ENCODE measurements at places on chromosomes 13 and 19.

DNA sequence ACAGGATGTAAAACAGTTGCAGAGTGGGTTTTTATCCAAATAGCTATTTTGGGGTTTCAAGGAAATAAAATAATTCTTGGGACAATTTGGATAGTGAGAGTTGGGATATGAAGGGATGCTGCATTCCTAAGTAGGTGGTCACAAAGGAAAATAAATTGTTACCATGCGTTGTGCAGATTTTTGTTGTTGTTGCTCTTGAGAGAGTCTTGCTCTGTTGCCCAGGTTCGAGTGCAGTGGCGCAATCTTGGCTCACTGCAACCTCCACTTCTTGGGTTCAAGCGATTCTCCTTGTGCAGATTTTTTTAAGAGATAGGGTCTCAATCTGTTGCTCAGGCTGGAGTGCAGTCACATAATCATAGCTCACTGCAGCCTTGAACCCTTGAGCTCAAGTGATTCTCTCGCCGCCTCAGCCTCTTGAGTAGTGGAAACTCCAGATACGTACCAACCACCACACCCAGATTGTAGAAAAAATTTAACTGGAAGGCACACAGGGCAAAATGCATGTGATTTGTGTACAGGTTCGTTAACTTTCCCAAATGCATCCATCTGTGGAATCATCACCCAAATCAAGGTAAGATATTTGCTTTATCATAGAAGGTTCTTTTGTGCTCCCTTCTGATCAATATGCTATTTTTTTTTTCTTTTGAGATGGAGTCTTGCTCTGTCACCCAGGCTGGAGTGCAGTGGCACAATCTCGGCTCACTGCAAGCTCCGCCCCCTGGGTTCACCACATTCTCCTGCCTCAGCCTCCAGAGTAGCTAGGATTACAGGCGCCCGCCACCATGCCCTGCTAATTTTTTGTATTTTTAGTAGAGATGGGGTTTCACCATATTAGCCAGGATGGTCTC is 16.0 kb downstream of the SLC1A5 start:
- DNase-seq, result no peak
- no peaks in the 10 kb centered on the region for H3K27me3 ChIP-seq
- H3K4me3 ChIP-seq, result no peak overlapping the region
- H3K36me3 ChIP-seq, result peaks cover 14% of the 10 kb centered on the region
- no peak overlapping the region for H3K27ac ChIP-seq

- DNase-seq, result peak; percentile 59
- no peak overlapping the region for H3K27ac ChIP-seq
- no peaks in the 10 kb centered on the region for H3K27me3 ChIP-seq
- no peak overlapping the region for H3K4me3 ChIP-seq
- no peaks in the 10 kb centered on the region for H3K36me3 ChIP-seq
- H3K4me1 ChIP-seq, result peaks cover 22% of the 10 kb centered on the region
Measured at GRCh38 chr13:29993716-29994488, 143.5 kb upstream of the UBL3 start.

GRCh38 chr13:94717916-94718315 is 5.6 kb upstream of the SOX21 start:
- no peaks in the 10 kb centered on the region for H3K36me3 ChIP-seq
- H3K27ac ChIP-seq, result no peak overlapping the region
- 0 out of 2 replicates have a peak, but pooled peaks cover 26% of the 10 kb centered on the region for H3K4me1 ChIP-seq
- H3K27me3 ChIP-seq, result no peaks in the 10 kb centered on the region
- no peak for DNase-seq
- no peak overlapping the region for H3K4me3 ChIP-seq

- no peak overlapping the region for H3K27ac ChIP-seq
- peaks cover 11% of the 10 kb centered on the region for H3K4me1 ChIP-seq
- no peak for DNase-seq
- no peaks in the 10 kb centered on the region for H3K36me3 ChIP-seq
- H3K4me3 ChIP-seq, result no peak overlapping the region
- no peaks in the 10 kb centered on the region for H3K27me3 ChIP-seq
Measured at GRCh38 chr13:48505597-48506091, 27.2 kb downstream of the RCBTB2 start.

Data from PC-3 (cell line).